ENCODE measurements at places on chromosomes 11 and 22.

DNA sequence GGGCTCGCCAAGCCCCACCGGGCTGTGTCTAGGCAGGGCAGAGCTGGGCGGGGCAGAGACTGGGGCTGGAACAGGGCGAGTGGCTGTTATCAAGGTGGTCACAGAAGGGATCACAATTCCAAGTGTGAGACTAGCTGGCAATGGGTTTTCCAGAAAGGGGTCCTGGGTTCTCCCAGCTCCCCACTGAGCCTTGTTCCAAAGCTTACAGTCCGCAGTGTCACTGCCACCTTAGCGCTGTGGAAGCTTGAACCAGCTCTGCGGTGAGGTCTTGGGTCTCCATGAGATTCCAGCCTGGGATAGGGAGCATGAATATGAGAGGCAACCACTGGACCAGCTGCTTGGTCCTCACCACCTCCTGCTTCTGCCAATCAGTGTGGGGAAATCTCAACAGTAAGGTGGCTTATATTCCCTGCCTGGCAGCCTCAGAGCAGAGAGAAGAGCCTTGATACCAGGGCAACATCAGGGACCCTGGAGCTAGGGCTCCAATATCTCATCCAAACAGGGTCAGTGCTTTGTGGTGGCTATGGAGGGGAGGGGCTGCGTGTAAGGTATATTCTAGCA lies 831 bp downstream of the CD44 start:
- no peak for DNase-seq

DNA sequence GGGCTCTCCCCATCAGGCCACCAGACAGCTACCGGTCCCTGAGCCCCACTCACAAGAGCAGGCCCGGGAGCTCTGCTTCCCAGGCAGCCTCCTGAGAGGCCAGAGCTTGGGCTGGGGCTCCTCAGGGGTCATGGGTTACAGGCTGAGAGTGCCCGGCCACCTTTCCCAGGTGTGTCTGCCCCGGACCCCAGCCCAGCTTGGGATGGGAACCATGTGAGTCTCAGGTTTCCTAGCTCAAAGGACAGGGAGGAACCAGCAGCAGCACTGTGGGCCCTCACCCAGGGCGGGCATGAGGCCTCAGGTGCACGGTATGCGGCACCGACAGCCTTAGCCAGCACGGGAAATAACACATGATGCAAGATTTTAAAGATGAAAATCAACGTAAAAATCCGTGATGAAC lies 90.1 kb downstream of the NECTIN1 start:
- no peak for DNase-seq

DNA sequence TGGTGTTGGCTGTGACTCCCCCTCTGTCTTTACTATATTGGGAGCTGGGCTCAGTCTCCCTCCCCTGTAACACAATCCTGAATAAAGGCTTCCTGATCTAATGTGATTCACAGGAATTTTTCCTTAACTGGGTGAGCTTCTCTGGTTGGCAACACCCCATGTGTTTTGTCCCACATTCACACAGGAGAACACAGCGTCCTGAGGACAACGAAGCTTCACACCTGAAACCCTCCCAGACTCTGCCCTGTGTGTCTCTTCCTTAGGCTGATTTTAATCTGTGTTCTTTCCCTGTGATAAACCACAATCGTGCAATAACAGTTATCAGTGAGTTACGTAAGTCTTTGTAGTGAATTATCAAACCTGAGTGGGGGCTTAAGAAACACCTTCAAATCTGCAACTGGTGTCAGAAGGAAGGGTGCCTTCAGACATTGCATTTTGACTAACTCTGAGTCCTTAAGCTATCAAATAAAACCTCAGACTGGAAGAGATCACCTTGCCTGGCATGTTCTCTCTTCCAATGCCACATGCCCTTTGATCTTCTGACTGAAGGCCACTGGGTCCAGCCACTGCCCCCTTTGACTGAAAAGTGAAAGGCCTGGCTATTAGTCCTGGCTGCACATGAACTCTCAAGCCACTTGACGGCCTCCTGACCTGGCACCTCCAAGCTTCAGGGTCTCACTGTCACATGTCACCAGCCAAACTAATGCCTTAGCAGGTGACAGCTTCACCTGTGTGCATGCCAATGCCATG lies 17.3 kb downstream of the APOL3 start:
- no peak for DNase-seq

- no peak for DNase-seq
Observed at GRCh38 chr11:130006929-130007328, 4.3 kb upstream of the PRDM10 start.
